ENCODE measurements at places on chromosomes 11 and 22.

DNA sequence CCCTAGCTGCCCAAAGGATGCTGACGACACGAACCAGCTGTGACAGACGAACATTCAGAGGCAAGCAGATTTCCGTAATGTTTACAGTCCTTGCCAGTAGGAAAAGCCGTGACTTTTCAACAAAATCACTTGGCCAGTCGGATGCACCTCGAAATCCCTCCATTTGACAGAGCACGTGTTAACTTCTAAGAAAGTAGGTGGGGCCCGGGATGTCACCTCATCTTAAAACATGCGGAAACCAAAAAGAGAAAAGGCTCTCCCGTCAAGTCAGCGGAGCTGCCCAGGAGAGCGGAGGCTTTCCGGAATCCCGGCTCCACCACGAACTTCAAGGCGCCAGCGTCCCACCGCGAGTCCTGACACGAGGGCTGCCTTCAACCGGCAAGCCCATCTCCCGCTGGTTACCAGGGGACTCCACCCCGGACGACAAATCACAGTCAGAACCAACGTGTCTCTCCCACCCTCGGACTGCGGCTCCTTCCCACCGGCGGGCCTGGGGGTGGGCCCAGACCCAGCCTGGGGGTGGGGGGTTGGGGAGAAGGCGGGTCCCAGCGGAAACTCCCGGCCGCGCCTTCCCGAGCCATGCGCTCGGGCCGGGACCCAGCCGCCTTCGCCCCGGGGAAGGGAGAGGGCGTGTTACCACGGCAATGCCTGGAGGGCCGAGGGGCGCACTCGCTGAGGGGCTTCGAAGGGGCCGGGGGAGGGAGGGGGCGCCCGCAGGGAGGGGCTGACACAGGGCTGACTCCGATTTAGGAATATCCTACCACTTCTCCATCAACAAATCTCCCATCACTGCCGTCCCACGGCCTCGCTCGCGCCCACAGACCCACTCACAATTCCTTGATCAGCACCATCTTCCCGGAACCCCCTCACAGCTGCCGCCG lies 475 bp downstream of the PITPNB start:
- DNase-seq = peak; percentile 35

GRCh38 chr11:2267306-2267850 lies 3.0 kb downstream of the ASCL2 start:
- no peak for DNase-seq

DNA sequence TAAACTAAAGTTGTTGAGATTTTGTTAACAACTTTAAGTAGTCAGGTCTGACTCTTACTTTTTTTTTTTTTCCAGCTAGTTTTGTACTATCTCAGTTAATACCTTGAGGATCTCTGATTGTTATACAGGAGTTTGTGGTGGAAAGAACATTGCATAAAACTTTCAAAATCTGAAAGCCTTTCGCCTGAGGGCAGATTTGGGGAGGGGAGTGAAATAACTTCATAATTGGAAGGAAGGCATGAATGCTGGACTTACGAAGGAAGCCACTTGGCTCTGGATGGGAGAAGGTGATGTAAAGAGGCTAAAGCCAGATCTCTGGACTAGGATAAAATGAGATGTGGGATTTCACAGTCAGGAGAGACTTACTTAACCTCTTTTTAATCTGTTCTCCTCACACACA lies 18.2 kb upstream of the FAT3 start:
- DNase-seq = no peak

- peak; percentile 60 for DNase-seq
Measured at GRCh38 chr11:118180300-118180703, 3.9 kb upstream of the SCN2B start.

- DNase-seq = no peak
Measured at GRCh38 chr11:1121813-1122663, 35.7 kb upstream of the MUC5AC start.

- no peak for DNase-seq
Measured at GRCh38 chr11:30730011-30730410, 143.9 kb upstream of the MPPED2 start.

GRCh38 chr11:41578421-41579051 lies 119.1 kb upstream of the LRRC4C start:
- no peak for DNase-seq

DNA sequence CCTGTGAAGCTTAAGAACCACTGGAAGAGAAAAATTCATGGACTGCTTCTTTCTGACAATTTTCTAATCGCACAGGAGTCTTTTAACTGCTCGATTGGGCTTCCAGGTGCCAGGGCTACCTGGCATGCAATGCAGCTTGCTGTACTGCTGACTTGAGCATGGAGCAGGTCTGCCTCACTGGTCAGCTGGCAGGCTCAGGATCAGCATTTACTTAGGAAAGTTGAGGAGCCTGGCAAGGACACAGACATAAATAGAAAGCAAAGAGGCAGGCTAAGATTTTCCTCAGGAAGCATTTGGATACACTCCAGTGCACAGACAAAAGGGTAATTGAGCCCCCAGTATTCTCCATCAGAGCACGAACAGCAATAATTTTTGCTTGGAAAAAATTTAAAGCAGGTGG lies 163.5 kb downstream of the CSNK2A3 start:
- DNase-seq = no peak

- DNase-seq = no peak
Measured at GRCh38 chr11:112318184-112318591, 57.5 kb upstream of the PLET1 start.

- DNase-seq = no peak
Measured at GRCh38 chr11:58763120-58763490, 31.4 kb upstream of the GLYAT start.

DNA sequence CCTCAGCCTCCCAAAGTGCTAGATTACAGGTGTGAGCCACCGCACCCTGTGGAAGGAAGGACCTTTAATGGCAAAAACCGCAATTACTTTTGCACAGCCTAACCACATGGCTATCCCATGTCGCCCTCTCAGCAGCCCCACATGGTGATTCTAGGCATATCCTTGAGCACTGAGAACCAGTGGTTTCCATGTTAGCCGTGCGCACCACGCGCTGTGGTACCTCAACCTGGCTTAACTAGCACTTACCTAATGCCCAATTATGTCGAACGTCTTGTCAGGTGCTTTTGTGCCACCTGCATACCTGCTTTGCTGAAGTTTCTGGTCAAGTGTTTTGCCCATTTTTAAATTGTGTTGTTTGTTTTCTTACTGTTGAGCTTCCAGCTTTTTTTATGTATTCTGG lies 697.9 kb downstream of the BRD1 start:
- no peak for DNase-seq

GRCh38 chr11:81725701-81726100 lies 1008.0 kb downstream of the FAM181B start:
- no peak for DNase-seq

- no peak for DNase-seq
Measured at GRCh38 chr22:49141761-49142160, 685.9 kb downstream of the BRD1 start.

- DNase-seq = no peak
Measured at GRCh38 chr11:35914816-35915215, 29.0 kb upstream of the LDLRAD3 start.

DNA sequence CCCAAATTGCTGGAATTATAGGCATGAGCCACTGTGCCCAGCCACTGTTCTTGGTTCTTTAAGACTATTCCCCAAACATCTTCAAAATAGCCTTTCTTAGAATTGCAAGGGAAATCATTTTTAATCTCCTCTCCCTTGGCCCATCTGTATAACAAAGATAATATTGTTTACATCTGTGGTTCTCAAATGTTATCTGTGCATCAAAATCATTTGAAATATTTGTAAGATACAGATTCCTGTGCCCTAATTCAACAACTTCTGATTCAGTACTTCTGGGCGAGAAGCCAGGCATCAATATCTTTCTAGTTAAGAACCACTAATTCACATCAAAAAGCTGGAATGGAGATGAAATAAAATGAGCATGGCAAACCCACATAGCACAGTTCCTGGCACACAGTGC lies 83.0 kb downstream of the TMPRSS5 start:
- no peak for DNase-seq

- DNase-seq = no peak
Measured at GRCh38 chr11:117923275-117923674, 5.9 kb downstream of the TMPRSS13 start.

- no peak for DNase-seq
Measured at GRCh38 chr11:62574363-62575071, 826 bp upstream of the EEF1G start.

DNA sequence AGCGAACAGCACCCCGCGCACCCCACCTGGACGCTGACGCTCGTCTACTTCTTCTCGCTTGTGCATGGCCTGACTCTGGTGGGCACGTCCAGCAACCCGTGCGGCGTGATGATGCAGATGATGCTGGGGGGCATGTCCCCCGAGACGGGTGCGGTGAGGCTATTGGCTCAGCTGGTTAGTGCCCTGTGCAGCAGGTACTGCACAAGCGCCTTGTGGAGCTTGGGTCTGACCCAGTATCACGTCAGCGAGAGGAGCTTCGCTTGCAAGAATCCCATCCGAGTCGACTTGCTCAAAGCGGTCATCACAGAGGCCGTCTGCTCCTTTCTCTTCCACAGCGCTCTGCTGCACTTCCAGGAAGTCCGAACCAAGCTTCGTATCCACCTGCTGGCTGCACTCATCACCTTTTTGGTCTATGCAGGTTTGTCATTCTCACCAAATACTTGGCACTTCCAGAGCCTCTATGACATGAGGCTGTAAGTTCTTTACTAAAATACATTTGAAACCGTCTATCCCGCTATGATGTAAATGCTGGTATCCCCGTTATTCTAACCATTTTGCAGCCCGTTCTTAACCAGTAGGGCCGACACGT lies 535 bp downstream of the AQP11 start:
- DNase-seq = peak; percentile 17

DNA sequence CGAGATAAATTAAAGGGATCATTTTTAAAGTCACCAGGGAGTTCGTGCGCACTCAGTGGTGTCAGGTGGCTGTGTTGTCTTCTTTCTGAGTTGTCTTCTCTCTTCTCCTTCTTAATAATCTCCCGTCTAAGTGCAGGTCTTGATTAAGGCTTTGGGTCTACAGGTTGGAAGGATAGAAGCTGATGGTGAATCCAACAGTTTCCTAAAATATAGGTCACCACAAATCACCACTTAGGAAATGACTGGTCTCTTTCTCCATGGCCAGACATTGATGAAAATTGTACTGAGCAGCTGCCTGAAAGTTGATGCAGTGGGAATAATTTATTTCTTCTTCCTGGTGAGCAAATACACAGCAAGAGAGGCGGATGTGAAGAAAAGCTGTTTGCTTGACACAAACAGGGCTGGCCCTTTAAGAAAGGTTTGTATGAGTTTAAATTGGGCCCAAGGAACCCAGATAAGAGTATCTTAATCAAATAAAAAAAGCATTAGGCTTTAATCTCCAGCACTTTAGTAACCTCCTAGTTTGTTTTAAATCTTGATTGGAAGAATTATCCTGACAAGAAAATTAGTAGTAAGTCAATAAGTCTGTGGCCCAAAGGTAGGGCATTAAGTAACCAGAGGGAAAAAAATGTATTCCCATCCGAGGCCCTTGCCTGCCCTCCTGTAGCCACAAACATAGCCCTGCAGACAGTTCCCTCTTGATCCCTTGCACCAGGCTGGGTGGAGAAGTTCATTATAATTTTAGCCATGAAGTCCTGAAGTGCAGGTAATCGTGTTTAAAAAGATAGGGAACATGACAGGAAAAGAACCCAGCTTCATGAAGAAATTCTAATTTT lies 245.8 kb downstream of the KIRREL3 start:
- DNase-seq = no peak

DNA sequence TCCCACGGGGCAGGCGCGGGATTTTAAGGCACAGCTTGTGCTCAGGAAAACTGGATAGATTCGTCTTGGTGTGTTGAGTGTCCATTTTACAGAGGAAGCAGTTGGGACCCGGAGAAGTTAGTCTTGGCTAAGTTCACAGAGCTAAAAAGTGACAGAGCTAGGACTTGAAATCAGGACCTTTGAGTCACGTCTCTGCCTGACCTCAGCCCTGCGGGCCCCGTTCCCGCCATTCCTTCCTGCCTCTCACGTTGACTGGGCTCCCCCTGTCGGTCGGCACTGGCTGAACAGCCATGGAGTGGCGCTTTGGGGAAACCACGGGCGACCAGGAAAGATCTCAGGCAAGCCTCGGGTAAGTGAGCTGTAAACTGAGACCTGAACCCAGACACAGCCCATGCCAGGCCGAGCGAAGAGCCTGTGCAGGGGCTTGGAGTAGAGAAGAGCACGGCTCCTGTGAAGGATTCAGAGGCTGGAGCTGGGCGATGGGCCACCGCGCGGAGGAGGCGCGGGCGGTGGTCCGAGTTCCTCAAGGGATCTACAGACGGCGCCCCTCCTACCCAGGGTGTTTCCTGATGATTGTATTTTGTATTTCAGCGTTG lies 54.1 kb downstream of the WNT11 start:
- peak; percentile 69 for DNase-seq

GRCh38 chr11:102799681-102800340 lies 1.9 kb upstream of the MMP1 start:
- no peak for DNase-seq

DNA sequence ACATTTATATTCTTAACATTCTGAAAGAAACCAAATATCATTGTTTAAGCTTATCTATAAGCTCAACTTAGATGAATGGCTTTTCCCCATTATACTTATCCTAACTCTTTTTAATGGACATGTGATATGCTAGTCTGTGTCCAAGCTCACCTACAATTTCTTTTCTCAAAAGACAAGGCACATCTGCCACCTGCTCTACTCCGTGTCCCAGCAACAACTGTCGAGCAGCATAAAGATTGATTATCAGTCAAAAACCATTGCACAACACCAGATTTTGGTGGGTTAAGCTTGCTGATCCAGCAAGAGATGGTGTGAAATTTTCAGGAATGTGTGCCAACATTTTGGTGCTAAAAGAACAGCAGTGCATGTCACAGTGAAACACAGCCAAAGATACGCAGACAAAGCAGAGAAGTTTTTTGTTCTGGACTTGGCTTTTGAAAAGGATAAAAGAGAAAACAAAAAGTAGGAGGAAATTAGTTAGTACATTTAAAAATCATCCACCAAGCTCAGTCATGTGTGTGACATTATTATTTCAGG lies 65.8 kb downstream of the DCDC1 start:
- DNase-seq = no peak

DNA sequence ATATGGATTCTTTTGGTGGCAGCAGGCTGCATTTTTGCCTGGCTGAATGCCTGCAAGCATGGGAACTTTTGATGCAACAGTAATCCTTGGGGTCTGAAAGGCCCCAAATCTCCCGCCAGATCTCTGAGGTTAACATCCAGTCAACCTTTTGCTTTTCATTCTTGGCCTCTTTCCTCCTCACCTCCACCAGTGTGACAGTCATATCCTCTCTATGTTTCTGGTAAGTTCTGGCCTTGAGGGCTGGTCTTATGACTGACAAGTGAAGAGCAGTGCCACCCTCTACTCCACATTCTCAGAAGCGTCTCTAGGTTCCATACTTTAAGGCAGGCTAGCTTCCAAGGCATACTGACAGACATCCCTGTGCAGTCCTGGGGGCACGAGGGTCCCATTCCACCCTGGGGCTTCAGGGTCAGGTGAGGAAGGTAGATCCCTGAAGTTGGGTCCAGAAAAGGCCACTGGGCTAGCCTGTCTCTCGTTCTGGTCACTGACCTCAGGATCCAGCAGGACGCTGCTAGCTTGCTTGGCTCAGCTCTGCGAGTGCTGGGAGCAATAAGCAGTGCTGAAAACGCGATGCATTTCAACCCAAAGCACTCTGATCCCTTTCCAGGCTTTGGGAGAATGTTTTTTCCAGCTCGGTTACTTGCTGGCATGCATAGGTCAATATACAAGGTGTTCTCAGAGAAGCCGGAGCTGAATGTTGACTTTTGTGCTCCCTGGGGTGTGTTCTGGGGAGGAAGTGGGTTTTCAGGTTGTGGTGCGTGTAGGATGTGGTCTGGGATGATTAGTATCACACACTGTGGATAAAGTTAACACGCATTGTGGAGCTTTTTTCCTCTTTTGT lies 75.2 kb downstream of the PTPRJ start:
- DNase-seq = no peak

- no peak for DNase-seq
Measured at GRCh38 chr22:31814942-31815341, 61.1 kb downstream of the DEPDC5 start.

Data from neuronal stem cell (in vitro differentiated cells).